ENCODE measurements at places on chromosomes 3 and 15. TPM values are rescaled to one million over a fixed set of nuclear protein-coding genes. Genes with fewer than 3 reads are reported as not detected.

The STAB1 gene
- total RNA-seq, result 189 TPM

The IFT80 gene
- total RNA-seq, result 30.2 TPM

The CPLX3 gene
- not detected for total RNA-seq

The MYZAP gene
- 22.6 TPM for total RNA-seq

The C3orf22 gene
- not detected for total RNA-seq

The IRAK2 gene
- 30.5 TPM for total RNA-seq

The CLDN18 gene
- not detected for total RNA-seq

The C3orf49 gene
- not detected for total RNA-seq

The TYRO3 gene
- 6.2 TPM for total RNA-seq

The LEKR1 gene
- not detected for total RNA-seq

The RFC4 gene
- total RNA-seq, result 42.6 TPM

The RBP2 gene
- not detected for total RNA-seq

The FAM174B gene
- total RNA-seq, result 0.97 TPM

The COL8A1 gene
- total RNA-seq, result 69.2 TPM

The CRABP1 gene
- total RNA-seq, result not detected

The CMTM8 gene
- total RNA-seq, result 1.5 TPM

The ESYT3 gene
- total RNA-seq, result not detected

The FYTTD1 gene
- total RNA-seq, result 47.3 TPM

The UPK1B gene
- total RNA-seq, result not detected

The RBMS3 gene
- 33.1 TPM for total RNA-seq

The ZKSCAN7 gene
- total RNA-seq, result 0.97 TPM

The PLA2G4E gene
- not detected for total RNA-seq

The RHOV gene
- total RNA-seq, result 0.15 TPM

The TSC22D2 gene
- 5.2 TPM for total RNA-seq

The TNNC1 gene
- total RNA-seq, result not detected

The TUSC7 gene
- under 0.01 TPM for total RNA-seq

The SPESP1 gene
- total RNA-seq, result 4.9 TPM

The CSPG5 gene
- 0.32 TPM for total RNA-seq

Data from epithelial cell of umbilical artery (primary cell).